Germinal center (tissue), 1 donor: ENCODE measurements at places on chromosomes 3 and 15.

- no peak for DNase-seq
These were observed 170.2 kb upstream of the ICE2 start for GRCh38 chr15:60648928-60649679.

GRCh38 chr3:62343755-62344154 lies 29.6 kb downstream of the FEZF2 start:
- no peak for DNase-seq

- no peak for DNase-seq
These were observed 17.5 kb upstream of the POC1A start for GRCh38 chr3:52171514-52172261.

GRCh38 chr15:39321977-39322376 lies 258.9 kb upstream of the THBS1 start:
- no peak for DNase-seq

- DNase-seq, result no peak
These were observed 94.9 kb downstream of the NTRK3 start for GRCh38 chr15:88161636-88162035.
